ENCODE measurements at places on chromosomes 11 and 22.

DNA sequence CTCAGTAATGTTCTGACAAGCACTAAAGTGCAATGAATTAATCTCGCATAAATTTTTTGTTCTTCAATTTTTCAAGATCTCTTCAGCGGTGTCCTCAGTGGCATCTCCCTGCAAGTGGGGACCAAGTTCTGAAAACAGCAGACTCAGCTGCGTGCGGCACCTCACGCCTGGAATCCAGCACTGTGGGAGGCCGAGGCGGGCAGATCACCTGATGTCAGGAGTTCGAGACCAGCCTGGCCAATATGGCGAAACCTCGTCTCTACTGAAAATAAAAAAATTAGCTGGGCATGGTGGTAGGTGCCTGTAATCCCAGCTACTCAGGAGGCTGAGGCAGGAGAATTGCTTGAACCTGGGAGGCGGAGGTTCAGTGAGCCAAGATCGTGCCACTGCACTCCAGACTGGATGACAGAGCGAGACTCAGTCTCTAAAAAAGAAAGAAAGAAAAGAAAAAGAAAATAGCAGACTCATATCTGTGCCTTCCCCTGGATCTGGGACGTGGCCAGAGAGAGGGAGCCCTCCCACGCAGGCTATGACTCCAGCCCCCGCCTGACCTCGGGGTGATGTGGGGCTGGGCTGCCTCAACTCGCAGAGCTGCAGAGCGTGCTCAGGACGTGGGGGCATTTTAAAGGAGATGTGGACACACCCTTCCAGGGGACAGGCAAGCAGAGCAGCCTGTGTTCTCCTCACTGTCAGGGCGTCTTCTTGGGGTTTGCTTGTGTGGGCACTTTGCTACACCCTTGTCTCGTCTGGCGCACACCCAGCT, 346.6 kb downstream of the BRD1 start:
- no peak for DNase-seq

- DNase-seq = no peak
Measured at GRCh38 chr11:43644621-43645299, 35.8 kb upstream of the HSD17B12 start.

DNA sequence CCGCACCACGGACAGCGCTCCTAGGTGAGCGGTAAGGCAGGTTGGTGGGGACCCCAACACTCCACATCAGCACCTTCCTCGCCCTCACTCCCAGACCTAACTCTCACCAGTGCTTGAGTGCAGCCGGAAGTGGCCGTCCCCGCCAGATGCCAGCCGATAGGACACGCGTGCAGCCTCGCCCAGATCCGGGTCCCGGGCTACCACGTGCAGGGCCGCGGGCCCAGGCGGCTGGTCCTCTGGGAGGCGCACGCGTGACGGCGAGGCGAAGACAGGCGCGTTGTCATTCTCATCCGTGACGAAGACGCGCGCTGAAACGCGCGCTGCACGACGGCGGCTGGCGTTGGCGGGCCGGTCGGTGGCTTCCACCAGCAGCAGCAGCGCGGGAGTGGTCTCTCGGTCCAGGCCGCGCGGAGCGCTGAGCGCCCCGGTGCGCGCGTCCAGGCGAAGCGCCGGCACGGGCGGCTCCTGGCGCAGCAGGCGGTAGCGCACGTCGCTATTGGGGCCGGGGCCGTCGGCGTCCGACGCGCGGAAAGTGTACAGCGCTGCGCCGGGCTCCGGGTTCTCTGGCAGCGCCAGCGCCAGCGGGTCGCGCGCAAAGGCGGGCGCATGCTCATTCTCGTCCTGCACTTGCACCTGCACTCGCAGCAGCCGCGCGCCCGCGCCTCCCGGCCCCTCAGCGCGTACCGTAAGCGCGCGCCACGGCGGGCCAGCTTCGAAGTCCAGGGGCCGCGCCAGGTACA, 10.8 kb upstream of the TPP1 start:
- DNase-seq = no peak

GRCh38 chr11:68312117-68312779, at the start of gene LRP5:
TSS of gene LRP5 (plus strand) at chr11:68312591. CDS start at chr11:68312715, 124 bp downstream.
- DNase-seq = peak; percentile 23

DNA sequence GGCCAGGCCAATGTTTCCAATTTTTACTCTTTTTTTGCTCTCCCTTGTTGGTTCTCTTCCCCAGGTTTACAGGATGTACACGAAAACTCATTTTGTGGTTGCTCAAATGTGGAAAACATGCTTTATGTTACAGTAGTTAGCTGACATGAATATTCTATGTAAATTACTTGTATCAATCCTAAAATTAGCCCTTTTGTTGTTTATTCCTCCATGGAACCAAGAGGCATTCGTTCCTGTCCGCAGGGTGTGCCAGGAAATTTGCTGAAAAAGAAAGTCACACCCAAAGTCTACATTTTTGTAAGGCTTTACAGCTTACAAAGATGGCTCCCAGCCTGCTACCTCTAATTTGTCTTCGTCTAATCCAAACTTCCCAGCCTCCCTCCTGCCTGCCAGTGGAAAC, 652.3 kb downstream of the ETS1 start:
- no peak for DNase-seq

DNA sequence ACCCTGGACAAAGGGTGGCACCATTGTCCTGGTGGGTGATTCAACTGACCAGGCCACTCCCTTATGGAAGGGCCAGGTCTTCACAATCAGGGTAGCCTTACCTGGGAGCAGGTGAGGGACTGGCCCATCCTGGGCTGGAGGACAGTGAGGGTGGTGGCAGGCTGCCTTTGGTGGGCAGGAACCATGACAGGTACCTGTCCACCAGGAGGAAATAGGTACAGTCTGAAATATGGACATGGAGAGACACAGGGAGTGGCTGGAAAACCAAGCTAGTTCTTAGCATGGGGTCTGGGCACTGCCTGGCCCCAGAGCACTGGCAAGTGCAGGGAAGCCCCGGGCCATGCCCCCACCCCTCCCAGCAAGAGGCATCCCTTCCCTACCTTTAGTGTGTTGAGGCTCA, 113.8 kb downstream of the MED15 start:
- DNase-seq = no peak

GRCh38 chr11:31964181-31964580, 126.7 kb upstream of the RCN1 start:
- DNase-seq = no peak

DNA sequence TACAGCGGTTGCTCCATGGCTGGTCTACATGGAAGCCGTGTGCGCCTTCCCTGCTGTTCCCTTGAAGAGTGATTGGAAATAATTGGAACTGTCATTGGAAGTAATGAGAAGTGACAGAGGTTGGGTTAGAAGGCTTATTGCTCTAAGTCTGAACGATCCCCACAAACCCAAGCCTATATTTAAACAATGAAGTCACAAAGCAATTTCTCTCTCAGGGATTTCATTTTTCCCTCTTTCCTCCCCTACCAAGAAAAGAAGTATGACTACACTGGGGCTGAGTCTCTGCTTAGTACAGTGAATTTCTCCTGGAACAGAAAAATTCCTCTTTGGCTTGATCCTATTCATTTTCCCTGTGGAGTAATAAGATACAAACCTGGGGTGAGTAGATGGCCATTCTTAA, 7.8 kb downstream of the CLMP start:
- DNase-seq = no peak

- DNase-seq = peak; percentile 32
Measured at GRCh38 chr11:1401656-1402221, 12.0 kb downstream of the BRSK2 start.

- DNase-seq = no peak
Measured at GRCh38 chr11:2109541-2110019, 29.6 kb downstream of the IGF2 start.

GRCh38 chr11:101323997-101324396, 194.4 kb upstream of the PGR start:
- no peak for DNase-seq

DNA sequence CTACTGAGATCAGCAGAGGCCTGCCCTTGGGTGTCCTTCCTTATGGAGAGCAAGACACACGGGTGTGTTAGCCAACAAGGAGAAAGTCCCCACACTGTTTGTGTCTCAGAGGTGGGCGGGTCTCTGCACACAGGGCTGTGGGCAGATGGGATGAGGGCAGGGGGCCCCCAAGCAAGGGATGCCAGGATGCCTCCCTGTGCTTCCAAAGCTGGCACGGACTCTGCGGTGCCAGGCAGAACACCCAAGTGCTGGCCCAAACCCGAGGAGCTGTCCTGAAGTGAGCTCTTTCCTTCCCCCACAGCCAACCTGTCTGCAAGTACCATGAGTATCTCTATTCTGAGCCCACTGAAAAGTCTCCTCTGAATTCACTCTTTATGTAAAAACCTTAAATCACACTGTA, 273.3 kb downstream of the CTTN start:
- no peak for DNase-seq

- no peak for DNase-seq
Measured at GRCh38 chr11:114308689-114309089, 12.5 kb downstream of the NNMT start.

DNA sequence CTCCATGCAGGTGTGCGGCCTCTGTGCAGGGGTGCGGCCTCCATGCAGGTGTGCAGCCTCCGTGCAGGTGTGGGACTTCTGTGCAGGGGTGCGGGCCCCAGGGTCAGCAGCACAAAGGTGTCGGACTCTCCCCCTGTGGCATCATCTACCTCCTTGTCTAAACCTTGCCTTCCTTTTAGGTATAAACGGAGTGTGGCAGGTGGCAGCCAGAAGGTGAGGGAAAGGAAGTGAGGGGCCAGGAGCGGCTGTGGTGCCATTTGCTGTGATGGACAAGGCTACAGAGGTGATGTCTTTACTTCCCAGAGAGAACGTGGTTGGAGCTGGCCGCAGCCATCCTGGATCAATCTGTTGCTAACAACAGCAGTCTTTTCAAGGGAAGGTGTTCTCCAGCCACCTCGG, 9.1 kb downstream of the GAL start:
- DNase-seq = no peak

GRCh38 chr22:50603511-50604255, 3.1 kb downstream of the MAPK8IP2 start:
- no peak for DNase-seq

- DNase-seq = no peak
Measured at GRCh38 chr11:75269367-75269660, 28.7 kb downstream of the TPBGL start.

DNA sequence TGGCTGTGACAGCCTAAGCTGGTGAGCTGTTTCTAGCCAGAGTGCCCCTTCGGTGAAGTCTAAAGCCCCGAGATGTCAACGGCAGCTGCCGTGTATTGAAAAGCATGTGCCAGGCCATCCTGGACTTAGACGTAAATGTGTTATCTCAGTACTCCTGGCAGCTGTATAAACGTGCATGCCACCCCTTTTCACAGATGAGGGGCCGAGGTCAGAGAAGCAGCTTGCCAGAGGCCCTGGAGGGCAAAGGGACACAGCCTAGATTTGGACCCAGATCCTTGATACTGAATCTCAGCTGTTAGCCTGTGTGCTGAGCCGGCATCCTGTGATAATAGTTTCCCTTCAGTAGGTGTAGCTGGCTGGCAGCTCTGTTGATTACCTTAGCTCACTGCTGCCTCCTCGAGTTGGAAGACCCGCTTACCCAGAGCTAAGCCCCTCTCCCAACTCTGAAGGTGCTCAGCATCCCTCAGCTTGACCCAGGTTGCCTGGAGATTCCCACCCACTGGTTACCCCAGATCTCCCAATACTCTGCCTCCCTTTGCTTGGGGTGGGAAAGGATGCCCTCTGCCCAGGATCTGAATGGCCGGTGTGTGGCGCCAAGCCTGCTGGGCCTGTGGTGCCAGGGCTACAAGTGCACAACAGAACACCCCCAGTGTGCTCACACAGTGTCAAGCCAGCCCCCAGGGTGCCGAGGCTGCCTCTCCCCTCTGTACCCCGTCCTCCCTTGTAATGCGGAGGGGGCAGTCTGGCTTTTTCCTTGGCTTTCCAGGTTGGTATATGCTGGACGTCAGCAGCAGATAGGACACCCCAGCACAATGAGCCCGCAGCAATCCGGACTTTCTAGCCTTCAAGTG, 59.8 kb upstream of the WNT7B start:
- peak; percentile 45 for DNase-seq

DNA sequence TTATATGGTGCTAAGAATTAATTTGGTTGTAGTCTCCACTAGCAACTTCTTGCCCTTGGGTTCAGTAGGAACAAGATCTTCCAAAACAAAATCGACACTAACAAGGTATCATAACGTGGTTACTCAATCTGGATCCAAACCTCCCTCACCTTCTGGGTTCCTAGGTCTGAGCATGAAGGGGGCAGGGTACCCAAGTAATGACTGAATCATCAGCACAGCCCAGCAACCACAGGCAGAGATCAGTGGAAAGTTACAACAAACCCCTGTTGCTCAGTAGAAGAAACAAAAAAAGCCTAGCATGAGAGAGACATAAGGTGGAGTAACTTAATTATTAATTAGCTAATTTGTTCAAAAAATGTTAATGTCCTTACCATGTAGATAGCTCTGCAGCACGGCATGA, 221.4 kb downstream of the BLID start:
- no peak for DNase-seq

GRCh38 chr22:46076651-46077339, 73.5 kb upstream of the PPARA start:
- DNase-seq = no peak

DNA sequence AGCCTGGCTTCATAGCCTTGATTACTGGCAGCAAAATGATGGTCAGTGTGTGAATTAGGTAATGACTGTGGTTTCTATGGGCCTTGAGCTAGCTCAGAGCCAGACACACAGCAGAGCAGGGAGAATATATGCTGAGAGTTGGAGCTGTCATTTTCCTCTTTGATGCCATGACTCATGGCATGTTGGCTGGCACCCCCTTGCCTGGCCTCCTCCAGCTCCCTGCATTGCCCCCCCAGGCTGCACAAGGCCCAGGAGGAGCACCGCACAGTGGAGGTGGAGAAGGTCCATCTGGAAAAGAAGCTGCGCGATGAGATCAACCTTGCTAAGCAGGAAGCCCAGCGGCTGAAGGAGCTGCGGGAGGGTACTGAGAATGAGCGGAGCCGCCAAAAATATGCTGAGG, 20.3 kb upstream of the RRM1 start:
- no peak for DNase-seq

GRCh38 chr11:128862406-128862805, 4.7 kb downstream of the KCNJ1 start:
- no peak for DNase-seq

DNA sequence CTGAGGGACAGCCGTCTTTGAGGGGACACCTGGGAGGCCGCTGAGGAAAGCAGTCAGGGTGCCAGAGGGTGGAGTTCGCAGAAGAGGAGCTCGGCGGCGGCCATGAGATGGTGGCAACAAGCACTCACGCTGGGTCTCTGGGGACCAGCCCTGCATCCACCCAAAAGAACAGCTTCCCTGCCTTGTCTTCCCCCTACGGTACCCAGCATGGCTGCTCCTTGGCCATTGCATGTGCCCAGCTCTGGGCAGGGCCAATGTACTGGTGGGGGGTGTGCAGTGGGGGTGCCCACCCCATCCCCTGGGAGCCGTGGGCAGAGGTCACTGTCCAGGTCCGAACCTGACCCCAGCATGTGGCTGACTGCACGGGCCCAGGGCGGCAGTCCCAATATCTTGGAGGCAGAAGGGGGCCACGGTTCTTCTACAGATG, 42.3 kb downstream of the OSBPL5 start:
- DNase-seq = no peak
